NCI-H2029 (cell line): ENCODE measurements at places on chromosomes 6 and 20.
A peak's percentile ranks its signal among the peaks of the same experiment; 100 is the strongest.

DNA sequence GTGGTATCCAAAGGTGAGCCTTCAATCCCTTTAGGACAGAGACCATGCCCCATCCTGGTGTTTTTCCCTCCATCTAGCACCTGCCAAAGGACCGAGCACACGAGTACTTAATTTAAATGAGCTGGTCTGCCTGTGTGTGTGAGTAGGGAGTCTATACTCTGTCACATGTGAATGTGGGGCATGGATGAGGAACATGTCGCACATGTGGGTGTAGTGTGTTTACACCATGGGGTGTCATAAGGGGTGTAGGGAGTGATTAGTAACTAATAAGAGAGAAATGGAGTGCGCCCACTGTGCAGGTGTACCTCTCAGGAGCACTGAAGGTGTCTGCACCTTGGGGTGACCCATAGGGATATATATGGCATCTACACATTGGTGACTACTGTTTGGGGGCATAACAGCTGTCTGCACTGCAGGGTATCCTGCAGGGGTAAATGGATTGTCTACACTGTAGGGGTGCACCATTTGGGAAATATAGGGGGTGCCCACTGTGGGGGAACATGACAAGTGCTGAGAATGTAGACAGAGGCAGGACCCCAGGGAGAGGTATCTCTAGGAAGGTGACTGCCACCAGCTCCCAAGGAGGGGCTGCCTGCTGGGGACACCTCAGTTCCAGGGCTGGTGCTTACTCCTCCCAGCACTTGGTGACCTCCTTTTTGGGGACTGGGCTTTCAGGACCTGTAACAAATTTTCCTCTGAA, 53.5 kb downstream of the EBF4 start:
- DNase-seq: no peak

DNA sequence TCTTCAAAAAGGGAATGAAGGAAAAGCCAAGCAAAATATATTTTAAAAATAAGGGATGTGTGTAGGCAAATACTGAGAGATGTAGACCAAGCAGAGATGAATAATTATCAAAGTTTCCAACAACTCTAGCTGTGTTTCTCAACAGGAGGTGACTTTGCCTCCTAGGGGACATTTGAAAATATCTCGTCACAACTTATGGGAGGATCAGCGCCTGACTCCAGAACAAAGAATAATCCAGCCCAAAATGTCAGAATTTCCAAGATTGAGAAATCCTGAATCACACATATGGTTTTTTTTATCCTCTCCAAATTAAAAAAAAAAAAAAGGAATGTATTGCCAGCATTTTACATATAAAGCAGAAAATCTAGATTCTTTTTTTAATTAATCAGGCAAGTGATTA, 241.2 kb upstream of the ZFP64 start:
- no peak for DNase-seq

DNA sequence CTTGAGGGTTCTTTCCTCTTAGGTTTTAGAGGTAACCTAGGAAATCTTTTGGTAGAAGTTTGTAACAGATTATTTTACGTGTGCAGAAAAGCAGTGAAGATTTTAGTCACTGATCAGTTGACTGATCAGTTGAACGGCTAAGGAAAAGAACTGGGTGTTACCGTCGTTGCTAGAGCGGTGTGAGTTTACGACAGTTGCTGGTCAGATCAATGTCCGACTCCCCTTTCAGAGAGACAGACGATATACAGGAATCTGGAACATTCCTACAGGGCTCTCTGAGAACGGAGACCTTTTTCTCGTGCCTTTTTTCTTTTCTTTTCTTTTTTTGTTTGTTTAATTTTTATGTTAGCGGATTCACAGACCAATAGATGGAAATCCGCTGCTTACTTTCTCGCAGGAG, 132.1 kb upstream of the ZNF184 start:
- DNase-seq: no peak

GRCh38 chr20:46307999-46308257, 370 bp downstream of the CDH22 start:
- no peak for DNase-seq

DNA sequence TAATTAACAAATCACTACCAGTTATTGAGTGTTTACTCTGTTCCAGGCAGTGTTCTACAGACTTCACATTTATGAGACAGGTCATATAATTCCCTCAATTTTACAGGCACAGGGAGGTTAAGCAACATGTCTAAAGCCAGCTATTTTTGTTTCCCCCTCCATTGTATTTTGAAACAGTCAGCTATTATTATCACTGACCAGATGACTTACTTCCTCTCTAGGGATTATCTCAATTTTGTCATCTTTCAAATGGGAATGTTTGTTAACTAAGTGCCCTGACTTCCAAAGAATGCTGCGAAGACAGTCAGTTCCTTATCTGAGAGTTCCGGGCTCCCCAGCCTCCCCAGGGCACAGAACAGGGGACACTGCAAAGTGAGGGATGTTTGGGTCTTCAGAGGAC, 5.6 kb upstream of the CNPY3 start:
- DNase-seq: no peak

DNA sequence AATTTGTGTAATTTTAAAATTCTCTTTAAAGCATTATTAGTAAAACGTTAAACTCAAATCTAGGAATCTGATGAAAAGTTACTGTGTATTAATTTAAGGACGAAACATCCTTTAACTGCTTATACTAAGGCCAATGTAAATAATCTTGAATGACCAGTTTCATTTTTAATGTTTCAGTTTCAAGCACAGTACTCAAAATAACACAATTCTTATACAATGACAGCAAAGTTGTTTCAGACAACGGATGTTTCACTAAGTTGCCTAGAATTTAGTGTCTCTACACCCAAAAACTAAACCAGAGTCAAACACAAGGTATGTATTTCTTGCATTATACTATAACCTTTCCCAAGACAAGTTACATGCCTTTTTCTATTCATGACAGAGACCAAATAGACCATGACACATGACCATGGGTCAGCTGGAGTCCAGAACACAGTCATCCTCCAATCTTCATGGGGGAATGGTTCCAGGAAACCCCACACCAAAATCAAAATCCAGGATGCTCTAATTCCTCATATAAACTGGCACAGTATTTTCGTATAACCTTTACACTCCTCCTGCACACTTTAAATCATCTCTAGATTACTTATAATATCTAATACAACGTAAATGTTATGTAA, 7.7 kb downstream of the PHIP start:
- no peak for DNase-seq

- DNase-seq: no peak
Measured at GRCh38 chr20:33480048-33480447, 9.8 kb upstream of the CBFA2T2 start.

GRCh38 chr6:81849248-81849647, 96.8 kb upstream of the TENT5A start:
- no peak for DNase-seq

DNA sequence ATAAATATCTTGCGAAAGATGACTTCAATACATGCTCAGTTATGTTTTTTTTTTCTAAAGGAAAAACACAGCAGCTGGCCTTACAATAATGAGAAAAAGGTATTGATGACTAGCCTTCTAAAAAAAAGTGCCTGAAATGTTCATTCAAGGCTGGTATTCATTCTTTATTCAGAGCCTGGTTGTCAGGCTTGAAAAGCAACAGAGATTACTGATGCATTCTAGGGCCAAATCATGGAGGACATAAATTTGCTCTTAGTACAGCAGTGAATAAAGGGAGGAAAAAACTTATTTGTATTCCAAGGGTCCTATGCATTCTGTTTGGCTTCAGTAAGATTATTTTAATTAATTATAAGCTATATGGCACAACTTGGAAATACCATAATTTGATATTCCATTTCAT, 83.5 kb downstream of the WASF1 start:
- DNase-seq: no peak

DNA sequence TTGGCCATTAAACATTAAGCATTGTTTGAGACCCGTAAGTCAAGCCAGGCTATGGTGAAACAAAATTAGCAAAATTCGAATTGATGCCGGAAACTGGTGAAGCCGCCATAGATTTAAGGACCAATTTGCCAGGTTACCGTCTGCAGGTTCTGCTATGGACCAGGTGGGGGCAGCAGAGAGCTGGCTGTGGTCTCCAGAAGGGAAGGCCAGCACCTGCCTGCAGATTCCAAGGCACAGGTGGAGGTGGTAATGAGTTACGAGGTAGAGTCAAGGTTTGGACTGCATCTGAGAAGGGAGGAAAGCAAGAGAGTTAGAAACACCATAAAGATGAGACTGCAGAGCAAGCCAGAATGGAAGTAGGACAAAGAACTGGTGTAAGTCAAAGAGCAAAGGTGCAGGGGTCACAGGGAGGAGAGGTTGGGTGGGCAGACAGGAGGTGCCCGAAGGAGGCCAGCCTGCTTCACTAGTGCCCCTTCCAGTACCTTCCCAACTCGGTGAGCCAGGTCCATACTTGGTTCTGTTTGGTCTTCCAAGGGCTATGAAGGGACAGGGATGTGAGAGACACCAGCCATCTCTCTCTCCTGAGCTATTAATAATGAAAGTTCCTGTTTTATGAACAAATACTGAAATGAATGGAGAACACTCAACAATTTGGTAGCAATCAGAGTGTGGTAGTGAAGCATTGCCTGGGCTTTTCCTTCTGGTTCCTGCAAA, 131.6 kb upstream of the ESR1 start:
- no peak for DNase-seq

- no peak for DNase-seq
Measured at GRCh38 chr6:38483526-38483925, 156.2 kb downstream of the BTBD9 start.

GRCh38 chr20:4300921-4301320, 285.6 kb upstream of the RNF24 start:
- DNase-seq: no peak

DNA sequence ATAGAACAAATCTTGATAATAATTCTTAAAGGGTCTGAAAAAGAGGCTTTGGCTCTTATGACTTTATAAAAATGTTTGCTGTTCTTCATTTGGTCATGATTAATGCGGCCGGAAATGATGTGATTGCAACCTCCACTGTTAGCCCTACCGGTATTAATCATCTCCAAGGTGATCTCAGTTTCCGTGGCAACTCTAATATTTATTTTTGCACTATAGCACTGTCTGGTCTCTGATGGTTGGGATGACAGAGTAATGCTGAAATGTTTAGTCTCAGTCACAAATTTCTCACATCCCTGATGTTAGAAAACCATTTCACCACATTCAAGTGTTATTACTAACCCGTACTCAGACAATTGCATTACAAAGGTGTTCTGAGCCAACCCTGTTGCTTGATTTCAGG, 87.4 kb downstream of the TMEM200A start:
- DNase-seq: no peak

- no peak for DNase-seq
Measured at GRCh38 chr20:41054847-41055230, 26.2 kb downstream of the TOP1 start.

GRCh38 chr6:51398064-51398705, 579.5 kb downstream of the TFAP2B start:
- DNase-seq: peak; percentile 11

DNA sequence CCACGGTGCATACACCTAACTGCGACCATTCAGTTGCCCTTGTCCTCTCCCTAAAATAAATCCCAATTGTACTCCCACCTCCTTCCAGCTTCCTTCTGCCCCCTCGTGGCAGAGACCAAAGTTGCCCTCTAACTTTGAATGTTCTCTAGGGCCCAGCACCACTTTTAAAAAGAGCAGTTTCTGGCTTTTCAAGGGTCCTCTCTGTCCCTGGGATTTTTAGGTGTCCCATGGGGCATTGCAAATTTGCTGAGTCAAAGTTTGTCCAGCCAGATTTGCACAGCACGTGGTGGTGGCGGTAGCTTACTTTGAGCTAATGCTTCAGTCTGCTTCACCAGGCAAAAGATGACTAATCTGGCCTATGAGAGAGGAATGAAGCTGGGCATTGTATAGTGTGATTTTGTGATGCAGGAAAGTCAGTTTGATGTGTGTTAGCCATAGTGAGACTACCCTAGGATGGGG, 100.2 kb downstream of the PERP start:
- no peak for DNase-seq

DNA sequence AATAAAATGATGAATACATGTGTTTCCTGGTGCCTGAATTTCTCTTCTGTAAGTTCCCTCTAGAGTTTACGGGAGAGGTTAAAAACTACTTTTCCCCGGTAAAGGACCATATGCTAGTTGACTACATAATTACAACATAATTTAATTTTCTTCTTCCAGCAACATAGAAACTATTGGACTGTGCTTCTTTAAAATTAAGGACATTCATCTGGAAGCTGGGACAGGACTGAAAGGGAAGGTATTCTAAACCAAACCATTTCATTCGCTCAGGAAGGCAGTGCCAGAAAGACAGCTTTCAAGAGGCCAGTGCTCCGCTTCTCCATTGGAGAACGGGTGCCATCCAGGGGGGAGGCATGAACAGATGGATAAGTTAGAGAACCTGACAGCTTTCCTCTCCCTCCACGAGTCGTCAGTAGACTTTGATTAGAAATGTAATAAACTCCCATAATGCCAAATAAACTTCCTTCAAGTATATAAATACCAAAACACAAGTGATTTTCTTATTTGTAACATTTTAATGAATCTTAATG, 458.0 kb upstream of the SOX4 start:
- no peak for DNase-seq

- peak; percentile 67 for DNase-seq
Measured at GRCh38 chr6:13863699-13864155, 49.4 kb upstream of the MCUR1 start.

DNA sequence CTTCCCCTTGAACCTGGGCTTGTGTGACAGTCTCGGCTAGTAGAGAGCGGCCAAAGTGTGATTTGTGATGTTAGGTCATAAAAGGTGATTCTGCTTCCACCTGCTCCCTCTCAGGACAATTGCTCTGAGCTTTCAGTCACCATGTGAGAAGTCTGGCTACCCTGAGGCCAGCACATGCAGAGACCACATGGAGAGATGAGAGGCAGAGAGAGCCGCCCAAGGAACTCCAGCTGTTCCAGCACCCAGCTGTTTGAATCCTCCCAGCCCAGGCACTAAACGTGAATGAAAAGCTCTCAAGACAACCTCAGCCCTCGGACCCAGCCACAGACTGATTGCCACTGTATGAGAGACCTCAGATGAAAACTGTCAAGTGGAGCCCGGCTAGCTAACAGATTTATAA, 143.4 kb upstream of the EEF1E1 start:
- DNase-seq: no peak

DNA sequence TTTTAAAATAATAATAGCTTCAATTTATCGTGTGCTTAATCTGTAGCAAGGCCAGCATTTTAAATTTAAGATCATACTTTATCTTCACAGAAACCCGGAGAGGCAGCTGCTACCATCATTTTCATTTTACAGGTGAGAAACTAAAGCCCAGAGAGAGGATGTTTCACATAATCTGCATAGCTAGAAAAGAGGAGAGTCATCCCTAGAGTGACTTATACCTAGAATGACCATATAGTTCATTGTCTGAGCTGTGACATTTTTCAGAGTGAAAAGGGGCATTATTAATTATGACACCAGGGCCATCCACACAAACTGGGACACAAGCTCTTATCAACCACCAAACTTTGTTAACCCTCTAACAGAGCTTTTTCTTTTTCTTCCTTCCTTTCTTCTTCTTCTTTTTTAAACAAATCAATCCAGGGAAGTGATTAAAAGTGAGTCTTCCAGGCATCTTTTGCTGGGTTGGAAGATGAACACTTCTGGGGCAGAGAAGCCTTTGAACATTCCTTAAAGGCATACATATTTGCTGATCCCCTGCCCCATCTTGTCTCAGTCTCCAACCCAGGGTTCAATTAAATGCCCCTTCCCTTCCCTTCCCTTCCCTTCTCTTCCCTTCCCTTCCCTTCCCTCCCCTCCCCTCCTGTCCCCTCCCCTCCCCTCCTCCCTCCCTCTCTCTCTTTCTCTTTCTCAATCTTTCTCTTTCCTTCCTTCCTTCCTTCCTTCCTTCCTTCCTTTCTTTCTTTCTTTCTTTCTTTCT, 272.5 kb upstream of the JAG1 start:
- no peak for DNase-seq
